ENCODE measurements at places on chromosomes 2 and 18. TPM values are rescaled to one million over a fixed set of nuclear protein-coding genes. Genes with fewer than 3 reads are reported as not detected.

ST3GAL5 gene
- 3.9 TPM for total RNA-seq

BUB1 gene
- total RNA-seq, result 59.0 TPM

PLEKHH2 gene
- 1.2 TPM for total RNA-seq

CNDP1 gene
- 0.15 TPM for total RNA-seq

FTCDNL1 gene
- total RNA-seq, result 0.30 TPM

PID1 gene
- total RNA-seq, result 5.9 TPM

TNFRSF11A gene
- total RNA-seq, result 0.30 TPM

NYAP2 gene
- not detected for total RNA-seq

ZEB2 gene
- total RNA-seq, result 18.9 TPM

WNT6 gene
- total RNA-seq, result not detected

NT5DC4 gene
- not detected for total RNA-seq

SERPINB12 gene
- not detected for total RNA-seq

RASGRP3 gene
- 0.45 TPM for total RNA-seq

DAW1 gene
- total RNA-seq, result 6.5 TPM

AGBL5 gene
- 24.2 TPM for total RNA-seq

SLC30A3 gene
- total RNA-seq, result 0.34 TPM

DSG2 gene
- total RNA-seq, result 11.0 TPM

LYPD6B gene
- not detected for total RNA-seq

DLGAP1 gene
- 0.34 TPM for total RNA-seq

FAM110C gene
- not detected for total RNA-seq

CROCC2 gene
- total RNA-seq, result not detected

MAP4K4 gene
- 89.6 TPM for total RNA-seq

DYNAP gene
- total RNA-seq, result not detected

TRAPPC8 gene
- 16.8 TPM for total RNA-seq

LBX2 gene
- 1.3 TPM for total RNA-seq

OST4 gene
- 475 TPM for total RNA-seq

TSGA10 gene
- 4.3 TPM for total RNA-seq

LRRTM1 gene
- total RNA-seq, result not detected

TRABD2A gene
- total RNA-seq, result 6.8 TPM

CPS1 gene
- total RNA-seq, result 18.5 TPM

LYPD6 gene
- 4.5 TPM for total RNA-seq

POTEE gene
- total RNA-seq, result not detected

KLHL14 gene
- not detected for total RNA-seq

MOGAT1 gene
- total RNA-seq, result not detected

COLEC11 gene
- 0.50 TPM for total RNA-seq

EVA1A gene
- 28.4 TPM for total RNA-seq

GALR1 gene
- not detected for total RNA-seq

INPP5D gene
- total RNA-seq, result 0.15 TPM

SYT4 gene
- not detected for total RNA-seq

MAP3K19 gene
- not detected for total RNA-seq

AQP12B gene
- total RNA-seq, result not detected

CABLES1 gene
- 1.5 TPM for total RNA-seq

ASAP2 gene
- total RNA-seq, result 17.8 TPM

Data from bronchus fibroblast of lung (primary cell).